ENCODE measurements at places on chromosomes 11 and 22.

- no peak for DNase-seq
Observed at GRCh38 chr11:31414338-31414737, 44.7 kb downstream of the DNAJC24 start.

- no peak for DNase-seq
Observed at GRCh38 chr11:130781931-130782330, 134.3 kb downstream of the SNX19 start.

DNA sequence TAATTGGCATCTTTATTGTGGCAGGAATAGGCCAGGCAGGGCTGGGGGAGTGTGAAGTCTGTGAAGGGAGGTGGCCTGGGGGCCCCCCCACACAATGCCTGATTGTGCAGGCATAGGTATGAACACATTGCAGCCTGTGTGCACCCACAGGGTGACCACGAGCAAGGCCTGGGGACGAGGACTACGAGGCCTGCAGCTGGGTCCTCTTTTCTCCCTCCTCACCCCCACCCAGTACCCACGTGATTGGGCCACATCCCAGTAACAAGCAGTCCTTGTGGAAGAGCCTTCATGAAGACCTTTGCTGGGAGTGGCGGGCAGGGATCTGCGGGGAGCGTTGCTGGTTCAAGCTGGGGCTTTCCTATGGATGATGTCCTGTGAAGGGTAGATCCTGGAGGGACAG lies 29.3 kb downstream of the ZBTB16 start:
- no peak for DNase-seq

- DNase-seq = no peak
Observed at GRCh38 chr11:69372589-69373250, 78.8 kb downstream of the MYEOV start.

DNA sequence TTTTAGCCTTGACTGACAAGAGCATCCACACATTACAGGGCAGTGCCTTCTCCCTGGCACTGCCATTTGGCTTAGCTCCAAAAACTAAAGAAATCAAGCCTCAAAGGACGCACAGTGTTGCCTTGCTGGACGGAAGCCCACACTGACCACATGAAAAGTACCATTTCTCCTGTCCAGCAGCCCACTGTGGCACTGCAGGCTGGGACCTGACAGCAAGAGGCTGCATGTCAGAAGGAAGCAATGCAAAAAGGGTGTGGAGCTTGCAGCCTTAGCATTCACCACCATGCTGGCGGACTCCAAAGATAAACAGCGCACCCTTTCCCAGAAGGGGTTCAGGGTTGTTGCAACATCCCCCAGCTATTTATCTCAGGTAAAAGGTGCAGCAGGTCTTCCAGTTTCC lies 109.3 kb upstream of the BMAL1 start:
- DNase-seq = no peak

- DNase-seq = no peak
Observed at GRCh38 chr22:41862160-41862529, 29.2 kb downstream of the SREBF2 start.

DNA sequence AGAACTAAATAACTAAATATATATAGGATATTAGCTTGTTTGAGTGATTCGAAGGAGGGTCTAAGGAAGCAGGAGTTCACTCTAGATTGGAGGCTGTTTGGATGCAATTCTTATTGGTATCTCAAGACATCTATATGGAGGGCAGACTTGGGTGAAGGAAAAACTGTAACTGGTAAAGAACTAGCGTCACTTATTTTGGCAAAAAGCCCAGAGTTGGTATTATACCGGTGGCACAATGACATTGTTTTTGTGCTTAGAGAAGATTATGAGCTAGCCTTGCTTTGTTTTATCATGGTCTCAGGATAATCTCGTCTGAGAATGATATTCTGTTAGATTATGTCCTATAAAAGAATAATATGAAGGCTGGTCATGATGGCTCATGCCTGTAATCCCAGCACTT lies 6.0 kb upstream of the SLC35F2 start:
- DNase-seq = no peak
